NCI-H460 (cell line): ENCODE measurements at places on chromosomes 1 and 21. TPM values are rescaled to one million over a fixed set of nuclear protein-coding genes. Genes with fewer than 3 reads are reported as not detected.

DNA sequence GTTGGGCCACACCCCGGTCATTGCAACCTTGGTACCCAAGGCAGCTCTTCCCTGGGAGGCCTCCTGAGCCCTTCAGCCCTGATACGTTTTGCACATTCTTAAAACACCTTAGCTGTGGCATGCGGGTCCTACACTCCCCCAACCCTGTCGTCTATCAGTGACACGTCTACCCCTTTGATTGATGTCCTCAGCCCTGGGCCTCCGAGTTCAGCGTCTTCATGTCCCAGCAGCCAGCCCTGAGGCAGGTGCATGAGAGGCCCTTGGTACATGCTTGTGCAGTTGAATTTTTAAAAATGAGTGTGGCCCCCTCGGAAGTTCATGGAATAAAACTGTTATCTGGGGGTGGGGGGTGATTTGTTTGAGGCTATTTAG lies 38.9 kb upstream of the ADARB1 start:
- DNase-seq, result no peak

The DEPDC1 gene
- total RNA-seq, result 181 and 192 TPM in 2 replicates

The BARHL2 gene
- not detected in 2 replicates for total RNA-seq

- DNase-seq, result no peak
Observed at GRCh38 chr1:213759359-213760181, 228.2 kb upstream of the PROX1 start.

DNA sequence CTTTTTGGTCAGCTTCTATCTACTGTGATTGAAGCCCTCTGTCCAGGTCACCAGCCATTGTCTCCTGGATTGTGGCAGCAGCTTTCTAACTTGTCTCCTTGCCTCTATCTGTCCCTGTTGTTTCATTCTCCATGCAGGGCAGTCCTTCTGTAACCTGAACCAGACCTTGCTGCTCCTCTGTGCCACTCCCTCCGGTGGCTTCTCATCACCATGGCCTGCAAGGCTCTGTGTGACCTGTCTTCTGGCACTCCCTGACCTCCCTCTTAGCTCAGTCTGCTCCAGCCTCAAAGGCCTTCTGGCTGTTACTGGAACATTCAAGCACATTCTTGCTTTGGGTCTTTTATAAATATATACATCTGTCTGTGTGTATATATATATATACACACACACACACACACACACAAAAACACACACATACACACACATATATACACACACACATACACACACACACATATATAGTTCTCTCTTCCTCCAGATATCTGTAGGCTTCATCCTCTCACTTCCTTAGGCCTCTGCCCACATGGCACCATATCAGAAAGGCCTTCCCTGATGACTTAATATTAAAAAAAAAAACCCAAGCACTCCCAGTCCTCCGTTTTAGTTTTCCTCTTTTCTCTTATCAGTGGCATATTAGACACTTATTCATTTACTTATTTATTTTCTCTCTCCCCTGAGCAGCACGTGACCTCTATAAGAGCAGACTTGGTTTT lies 21.2 kb upstream of the JUN start:
- DNase-seq, result no peak

The RWDD3 gene
- 7.9 and 13.2 TPM in 2 replicates for total RNA-seq

The NUP210L gene
- total RNA-seq, result 0.02 TPM in 1 of 2 replicates, not detected in the other

DNA sequence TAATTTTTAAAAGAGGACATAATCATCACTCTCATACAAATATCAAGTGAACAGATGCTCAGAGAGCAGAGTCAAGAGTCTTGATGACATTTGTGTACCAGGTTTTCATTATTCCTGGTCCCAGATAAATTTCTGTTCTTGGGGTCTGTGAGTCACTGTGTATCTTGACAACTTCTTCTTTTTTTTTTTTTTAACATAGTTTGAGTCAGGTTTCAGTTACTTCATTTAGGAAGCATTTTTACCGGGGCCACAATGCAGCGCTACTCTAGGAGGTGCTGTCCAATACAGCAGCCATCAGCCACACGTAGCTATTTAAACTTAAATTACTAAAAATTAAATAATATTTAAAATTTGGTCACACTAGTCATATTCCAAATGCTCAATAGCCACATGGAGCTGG lies 188.1 kb upstream of the SAMSN1 start:
- no peak for DNase-seq

The JMJD4 gene
- total RNA-seq, result 15.9 and 22.0 TPM in 2 replicates

DNA sequence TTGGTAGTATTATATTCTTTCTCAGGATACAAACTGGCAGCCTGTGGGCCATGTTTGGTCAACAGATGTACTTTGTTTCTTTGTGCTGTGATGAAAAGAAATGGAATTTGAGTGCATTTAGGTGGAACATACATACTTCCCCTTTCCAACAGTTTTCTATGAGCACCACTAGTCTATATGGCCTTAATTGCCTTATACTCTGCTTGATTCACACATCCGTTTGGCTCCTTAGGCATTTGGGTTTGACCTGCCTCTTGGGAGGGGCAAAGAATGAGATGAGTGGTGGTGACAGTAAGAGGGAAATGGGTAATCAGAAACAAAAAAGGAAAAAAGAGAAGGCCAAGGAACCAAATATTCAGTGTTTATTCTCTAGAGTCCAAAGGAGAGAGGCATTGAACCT lies 17.0 kb downstream of the CFAP126 start:
- DNase-seq, result no peak

DNA sequence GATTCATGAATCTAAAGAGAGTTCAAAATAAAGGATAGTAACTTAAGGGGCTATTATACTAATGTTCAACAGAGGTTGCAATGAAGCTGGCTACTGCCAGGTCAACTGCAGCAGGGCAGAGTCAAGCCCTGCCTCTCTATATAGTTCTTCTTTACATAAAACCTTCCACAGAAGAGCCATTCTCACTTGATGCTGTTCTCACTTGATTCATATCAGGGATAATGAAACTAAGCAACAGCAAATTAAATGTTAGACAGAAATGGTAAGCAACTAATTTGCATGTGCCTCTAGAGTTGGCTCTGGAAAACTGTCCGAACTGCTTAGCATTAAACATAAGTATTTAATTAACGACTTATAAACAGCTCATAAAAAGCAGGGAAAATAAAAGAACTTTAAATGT lies 17.4 kb downstream of the CCSAP start:
- no peak for DNase-seq

DNA sequence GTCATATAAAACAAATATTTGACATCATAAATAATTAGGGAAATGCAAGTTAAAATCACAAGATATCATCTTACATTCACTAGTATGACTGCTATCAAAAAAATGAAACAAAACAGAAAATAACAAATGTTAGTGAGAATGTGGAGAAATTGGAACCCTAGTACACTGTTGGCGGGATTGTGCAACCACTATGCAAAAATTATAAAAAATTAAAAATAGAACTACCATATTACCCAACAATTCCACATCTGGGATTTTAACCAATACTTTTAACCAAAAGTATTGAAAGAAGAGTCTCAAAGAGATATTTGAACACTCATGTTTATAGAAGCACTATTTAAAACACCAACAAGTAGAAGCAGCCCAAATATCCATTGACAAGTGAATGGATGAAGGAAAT lies 797.2 kb upstream of the ADAMTS5 start:
- DNase-seq, result no peak
